ENCODE measurements at places on chromosomes 16 and 17. TPM values are rescaled to one million over a fixed set of nuclear protein-coding genes. Genes with fewer than 3 reads are reported as not detected.

Gene LHX1
- total RNA-seq = not detected

DNA sequence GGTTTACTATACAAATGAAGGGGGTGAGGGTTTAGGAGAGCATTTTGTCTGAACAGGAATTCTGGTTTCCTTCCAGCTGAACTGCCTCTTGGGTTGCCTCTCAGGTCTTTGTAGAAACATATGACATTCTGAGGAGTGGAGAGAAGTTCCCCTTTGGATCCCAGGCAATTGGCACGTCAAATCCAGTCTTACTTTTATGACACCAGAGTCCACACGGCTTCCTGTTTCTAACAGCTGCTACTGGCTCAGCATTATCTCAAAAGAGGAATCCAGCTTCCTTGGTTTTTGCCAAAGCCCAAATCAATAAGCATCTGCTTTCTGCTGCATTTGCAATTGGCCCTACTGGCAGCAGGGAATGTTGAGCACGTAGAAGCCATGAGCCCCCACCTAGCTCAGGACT, 97.6 kb upstream of the FAM20A start:
- DNase-seq = no peak

- no peak for DNase-seq
These were observed 29.5 kb upstream of the ZNF469 start for GRCh38 chr16:88353232-88353631.

GRCh38 chr17:80660527-80661198, 116.0 kb downstream of the RPTOR start:
- no peak for DNase-seq

Gene MT1E
- 2.4 TPM for total RNA-seq

DNA sequence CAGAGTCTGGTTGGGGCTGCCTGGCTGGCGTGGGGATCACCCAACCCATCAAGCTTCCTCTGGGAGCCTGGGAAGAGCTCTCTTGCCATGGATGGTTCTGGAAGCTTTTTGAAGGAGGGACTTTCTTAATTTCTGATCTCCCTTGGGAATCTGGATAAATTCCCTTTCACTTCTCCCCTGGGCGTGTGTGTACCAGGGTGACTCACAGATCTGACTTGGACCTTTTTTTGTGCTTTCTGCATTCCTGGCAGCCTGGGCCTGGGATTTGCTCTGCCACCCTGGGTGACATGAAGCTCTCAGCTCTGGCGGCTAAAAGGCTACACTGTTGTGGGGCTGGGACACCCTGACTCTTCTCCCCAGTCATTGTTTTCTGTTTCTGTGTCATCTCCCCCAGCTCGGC, 70.1 kb downstream of the ABCC1 start:
- DNase-seq = no peak

DNA sequence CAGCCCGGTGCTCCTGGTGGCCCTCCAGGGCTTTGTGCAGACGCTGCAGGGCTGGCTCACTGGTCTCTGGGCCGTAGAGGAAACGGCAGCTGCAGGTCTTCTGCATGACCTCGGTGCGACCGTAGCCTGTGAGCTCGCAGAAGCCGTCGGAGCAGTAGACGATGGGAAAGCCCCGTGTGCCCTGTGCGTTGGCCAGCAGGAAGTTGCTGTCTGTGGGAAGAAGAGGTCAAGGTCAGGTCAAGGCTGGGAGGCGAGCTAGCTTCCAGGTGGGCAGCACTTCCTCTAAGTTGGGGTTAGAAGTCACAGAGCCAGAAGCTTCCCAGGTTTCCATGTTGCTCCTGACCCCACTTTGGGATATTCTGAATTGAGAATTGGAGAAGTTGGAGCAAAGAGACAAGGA, 2.1 kb downstream of the KCNH4 start:
- no peak for DNase-seq

DNA sequence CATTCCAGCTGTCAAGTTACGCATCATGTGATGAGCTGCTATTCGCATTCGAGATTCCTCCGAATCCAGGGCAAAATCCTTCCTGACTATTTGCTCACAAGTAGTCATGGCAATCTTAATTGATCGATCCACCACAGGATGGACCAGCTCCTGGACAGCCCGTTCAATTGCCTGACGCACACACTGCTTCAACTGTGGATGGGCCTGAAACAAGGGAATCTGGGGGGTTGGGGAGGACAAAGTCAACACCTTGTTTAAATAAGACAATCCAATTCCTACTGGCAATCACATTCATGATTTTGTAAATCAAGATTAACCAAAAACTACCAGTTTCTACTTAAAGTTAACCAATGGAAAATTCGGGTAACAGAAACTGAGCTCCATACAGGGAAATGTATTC, 28.4 kb downstream of the SETD6 start:
- DNase-seq = no peak

DNA sequence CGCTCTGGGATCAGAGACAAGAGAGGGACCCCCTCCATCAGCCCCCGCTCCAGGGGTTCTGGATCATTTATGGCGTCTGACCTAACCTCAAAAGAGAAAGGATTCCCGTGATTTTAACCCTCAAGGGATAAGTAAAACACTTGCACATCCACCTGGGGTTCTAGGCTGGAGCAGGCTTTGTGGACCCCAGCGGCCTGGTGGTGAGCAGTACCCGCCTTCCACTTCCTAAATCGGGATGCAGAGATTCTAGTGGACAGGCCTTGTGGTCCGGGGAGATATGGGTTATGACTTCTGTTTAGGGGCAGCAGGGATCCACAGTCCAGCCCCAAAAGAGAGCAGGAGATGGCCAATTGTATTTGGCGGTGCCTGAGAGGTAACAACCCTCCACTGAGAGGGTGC, 684 bp upstream of the PITPNM3 start:
- no peak for DNase-seq

- DNase-seq = peak; percentile 77
These were observed 504 bp downstream of the ERBB2 start for GRCh38 chr17:39700148-39700987.

GRCh38 chr16:87135246-87136030, 181.8 kb downstream of the C16orf95 start:
- no peak for DNase-seq

Gene ELMO3
- not detected for total RNA-seq

DNA sequence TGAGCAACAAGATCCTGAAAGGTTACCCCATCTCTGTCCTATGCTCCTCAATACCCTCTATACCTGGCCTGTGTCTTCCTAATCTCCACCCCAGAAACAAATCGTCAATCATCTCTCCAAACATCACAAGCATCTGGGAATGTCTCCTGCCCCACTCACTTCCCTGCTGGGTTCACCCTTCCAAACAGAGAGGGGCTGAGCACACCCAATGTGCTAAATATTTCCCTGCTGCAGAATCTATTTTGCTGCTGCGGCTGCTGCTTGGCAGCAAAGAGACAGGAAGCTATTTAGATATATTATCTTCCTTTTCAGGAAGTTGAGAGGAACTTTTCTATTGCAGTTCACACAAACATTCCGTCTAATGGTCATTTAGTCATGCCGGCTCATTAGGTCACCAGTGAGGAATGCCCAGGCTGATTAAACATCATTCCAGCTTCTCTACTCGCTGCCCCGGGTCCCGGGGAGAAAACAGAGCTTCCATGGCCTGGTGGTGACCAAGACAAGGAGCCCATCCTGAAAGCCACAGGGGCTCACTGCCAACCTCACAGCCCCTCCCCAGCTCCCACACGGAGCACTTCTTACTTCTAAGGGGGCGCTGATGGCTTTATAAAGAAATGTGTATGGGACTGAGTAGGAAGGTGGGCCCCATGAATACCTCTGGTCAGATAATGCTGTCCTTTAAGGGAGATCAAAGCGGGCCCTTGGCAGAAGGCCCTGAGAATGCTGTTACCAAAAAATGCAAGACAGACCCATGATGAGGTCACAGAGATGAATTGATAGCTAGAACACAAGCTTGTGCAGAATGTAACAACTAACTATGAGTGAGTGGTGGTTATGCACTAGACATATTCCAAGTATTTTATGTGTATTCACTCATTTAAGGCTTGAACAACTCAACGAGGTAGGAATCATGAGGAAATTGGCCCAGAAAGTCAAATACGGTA, 218.3 kb downstream of the SOX9 start:
- DNase-seq = no peak

DNA sequence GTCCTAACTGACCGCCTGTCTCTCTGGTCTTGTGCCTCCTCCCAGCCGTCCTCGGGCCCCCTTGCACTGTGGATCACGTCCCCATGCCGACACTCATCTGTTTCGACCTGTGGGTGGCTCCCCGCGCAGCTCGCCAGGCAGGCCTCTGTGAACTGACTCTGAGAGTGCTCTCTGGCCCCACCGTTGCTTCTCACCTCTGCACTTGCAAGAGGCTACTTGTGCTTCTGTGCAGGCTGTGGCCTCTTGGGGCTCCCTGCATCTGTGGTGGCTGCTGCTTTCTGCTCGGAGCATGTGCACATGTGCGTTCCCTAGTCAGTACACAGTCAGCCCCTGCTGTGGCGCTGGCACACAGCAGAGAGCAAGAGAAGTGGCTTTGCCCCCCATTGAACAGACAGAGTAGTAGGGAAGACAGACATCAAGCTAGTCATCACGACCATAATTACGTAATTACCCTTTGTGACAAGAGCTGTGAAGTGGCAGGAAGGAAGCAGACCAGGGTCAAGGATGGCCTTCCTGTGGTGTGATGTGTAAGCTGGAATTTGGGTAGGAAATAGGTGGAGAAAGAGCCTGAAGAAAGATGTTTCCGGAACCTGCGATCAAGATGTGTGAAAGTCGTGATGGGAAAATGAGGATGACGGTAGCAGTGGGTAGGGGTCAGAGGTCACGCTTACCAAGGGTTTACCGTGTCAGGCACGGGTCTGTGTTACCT, 256.0 kb upstream of the CACNG5 start:
- no peak for DNase-seq

- no peak for DNase-seq
These were observed 3.3 kb upstream of the GAS7 start for GRCh38 chr17:10201680-10202079.

GRCh38 chr17:31318851-31319661, 2.4 kb downstream of the EVI2A start:
- no peak for DNase-seq

DNA sequence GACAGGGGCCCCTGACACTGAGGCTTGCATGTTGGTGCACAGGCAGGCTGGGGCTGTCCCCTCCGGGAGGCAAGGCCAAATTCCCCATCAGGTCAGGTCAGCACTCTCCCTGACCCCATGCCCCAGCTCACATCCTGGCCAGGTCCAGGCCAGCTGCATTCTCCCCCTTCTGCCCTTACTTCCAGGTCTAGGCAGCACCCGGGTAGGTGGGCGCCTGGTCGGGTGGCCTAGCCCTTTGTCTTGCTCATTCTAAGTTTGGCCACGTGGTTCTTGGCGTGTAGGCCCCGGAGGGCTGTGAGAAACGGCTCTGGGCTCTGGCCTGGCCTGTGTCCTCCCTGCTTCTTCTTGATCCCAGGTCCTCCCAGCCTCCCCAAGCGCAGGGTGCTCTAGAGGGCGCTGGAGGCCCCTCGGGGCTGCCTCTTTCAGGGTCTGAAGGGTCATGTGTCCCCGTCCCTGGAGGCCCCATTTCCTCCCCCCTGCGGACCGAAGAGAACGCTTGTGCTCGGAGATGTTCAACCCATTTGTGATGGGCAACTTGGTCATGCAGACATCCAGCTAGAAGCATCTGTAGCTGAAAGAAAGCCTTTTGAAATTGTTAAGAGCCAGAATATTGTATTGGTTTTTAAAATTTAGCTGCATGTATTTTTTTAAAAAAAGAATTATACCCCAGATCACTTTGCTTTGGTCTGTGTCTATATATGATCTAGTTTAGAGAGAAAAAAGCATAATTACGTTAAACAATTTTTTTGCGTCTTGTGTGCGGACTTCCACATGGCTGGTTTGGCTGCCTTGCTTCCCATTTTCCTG, 6.7 kb downstream of the BAHCC1 start:
- DNase-seq = peak; percentile 69

Gene XYLT1
- total RNA-seq = 8.2 TPM

DNA sequence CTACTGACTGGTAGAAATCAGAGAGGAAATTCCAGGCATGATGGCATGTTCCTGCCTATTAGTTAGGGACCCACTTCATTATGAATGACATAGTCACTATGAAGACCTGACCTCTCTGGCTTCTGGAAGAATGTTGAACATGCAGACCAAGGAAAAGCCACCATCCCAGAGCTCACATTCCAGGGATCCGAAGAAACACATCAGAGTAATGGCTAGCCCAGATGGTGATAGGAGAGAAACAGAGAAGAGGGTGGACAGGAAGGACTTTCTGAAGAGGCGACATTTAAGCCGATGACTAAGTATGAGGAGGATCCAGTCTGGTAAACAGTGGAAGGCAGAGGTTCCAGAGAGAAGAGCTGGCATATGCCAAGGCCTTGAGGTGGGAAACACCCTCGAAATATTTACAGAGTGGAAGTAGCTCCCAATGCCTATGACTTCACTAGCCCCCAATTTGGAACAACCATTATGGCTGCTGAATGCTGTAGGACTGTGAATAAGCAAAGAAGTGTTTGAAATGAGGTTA, 216.2 kb downstream of the RBFOX1 start:
- no peak for DNase-seq

Gene CACNA1G
- total RNA-seq = 1.6 TPM

Gene FLYWCH1
- total RNA-seq = 16.1 TPM

DNA sequence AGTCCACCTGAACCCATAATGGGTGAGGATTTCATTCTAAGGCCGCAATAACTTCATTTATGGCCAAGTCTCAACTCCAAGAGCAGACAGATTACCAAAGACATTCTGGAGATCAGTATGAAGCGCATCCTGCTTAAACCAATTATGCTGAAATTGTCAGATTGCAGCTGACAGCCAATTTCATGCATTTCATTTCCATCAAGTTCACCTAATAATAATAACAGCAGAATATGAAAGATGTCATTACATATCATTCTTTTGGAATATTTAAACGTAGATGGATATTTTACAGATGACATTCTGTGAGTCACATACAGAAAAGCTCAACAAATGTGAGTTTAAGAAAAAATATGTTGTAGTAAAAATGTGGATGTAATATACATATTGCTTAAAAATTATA, 54.9 kb upstream of the NACA2 start:
- DNase-seq = no peak

- DNase-seq = no peak
These were observed 306.0 kb upstream of the CDH8 start for GRCh38 chr16:62342216-62342615.

- peak; percentile 83 for DNase-seq
These were observed 69.2 kb downstream of the PRKCB start for GRCh38 chr16:23905027-23905426.

GRCh38 chr17:61579961-61580360, 11.1 kb downstream of the NACA2 start:
- DNase-seq = peak; percentile 27

Gene CACNG5
- total RNA-seq = not detected

GRCh38 chr17:75812096-75813013, 27.7 kb downstream of the UNK start:
- DNase-seq = no peak

- no peak for DNase-seq
These were observed 232.4 kb downstream of the CCDC182 start for GRCh38 chr17:57512691-57513090.

DNA sequence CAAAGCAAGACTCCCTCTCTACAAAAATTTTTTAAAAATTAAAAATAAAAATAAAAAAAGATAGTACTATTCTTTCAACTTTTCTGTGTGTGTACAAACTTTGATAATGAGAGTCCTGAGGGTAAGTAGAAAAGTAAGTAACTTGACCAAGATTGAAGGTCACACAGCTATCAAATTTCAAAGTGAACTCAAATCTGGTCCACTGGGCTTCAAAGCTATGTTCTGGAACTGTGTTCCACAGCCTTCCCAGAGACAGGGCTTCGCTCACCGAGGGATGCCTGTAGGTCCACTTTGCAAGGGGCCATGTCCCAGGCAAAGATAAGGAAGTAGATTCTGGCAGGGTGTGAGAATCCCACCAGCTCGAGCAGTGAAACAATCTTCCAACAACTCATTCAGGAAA, 56.3 kb upstream of the TNRC6A start:
- DNase-seq = no peak

Measured in neural progenitor cell (in vitro differentiated cells).